HCT116 (cell line): ENCODE measurements at places on chromosomes 4 and X.

DNA sequence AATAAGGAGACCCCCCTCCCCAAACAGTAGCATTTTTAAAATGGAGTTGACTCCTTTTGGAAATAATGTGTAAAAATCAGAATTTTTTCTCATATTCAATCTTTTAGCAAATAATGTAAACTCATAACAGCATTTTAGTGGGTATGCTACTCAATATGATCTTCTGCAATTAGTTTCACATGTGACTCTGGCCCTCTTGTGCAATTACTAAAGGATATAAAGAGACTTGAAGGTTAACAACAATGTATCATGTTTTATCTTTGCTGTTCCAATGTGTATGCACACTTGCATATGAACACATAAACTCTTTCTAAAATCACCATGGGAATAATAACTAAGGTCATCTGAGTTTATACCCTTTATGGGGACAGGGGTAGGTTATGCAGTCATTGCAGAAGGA, 39.9 kb upstream of the RXFP1 start:
- DNase-seq: no peak

DNA sequence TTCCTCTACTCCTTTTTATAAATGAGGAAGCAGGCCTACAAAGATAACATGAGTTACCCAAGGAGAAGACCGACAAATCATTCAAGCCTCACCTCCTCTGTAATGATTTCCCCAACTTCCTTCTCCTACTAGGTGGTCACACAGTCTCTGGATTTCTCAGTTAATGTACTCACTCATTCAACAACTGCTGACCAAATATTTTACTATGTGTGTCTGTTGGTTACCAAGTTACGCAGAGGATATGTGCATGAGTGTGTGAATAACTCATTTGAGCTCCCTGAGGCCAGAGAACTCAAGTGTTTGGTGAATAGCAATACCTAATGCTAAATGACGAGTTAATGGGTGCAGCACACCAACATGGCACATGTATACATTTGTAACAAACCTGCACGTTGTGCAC, 10.4 kb downstream of the CASK start:
- no peak for DNase-seq

DNA sequence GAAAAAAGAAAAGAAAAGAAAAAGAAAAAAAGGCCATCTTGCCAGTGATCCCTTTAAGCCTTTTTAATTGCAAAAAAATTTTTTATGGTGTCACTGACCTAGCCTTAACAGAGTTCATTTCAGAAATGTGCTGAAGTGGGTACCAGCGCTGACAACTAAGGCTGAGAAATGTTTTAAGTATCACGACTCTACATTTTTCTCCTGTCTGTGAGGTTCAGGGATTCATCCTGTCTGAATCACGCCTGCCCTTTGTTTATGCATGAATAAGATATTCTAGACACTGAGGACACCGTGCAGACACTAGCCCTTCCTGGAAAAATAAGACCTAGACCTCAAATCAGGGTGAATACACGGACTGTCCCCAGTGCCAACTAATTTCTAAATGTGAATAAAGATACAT, 154.4 kb upstream of the NOCT start:
- DNase-seq: no peak

- no peak for DNase-seq
These were observed 184.7 kb upstream of the HCCS start for GRCh38 chrX:10926404-10926803.

DNA sequence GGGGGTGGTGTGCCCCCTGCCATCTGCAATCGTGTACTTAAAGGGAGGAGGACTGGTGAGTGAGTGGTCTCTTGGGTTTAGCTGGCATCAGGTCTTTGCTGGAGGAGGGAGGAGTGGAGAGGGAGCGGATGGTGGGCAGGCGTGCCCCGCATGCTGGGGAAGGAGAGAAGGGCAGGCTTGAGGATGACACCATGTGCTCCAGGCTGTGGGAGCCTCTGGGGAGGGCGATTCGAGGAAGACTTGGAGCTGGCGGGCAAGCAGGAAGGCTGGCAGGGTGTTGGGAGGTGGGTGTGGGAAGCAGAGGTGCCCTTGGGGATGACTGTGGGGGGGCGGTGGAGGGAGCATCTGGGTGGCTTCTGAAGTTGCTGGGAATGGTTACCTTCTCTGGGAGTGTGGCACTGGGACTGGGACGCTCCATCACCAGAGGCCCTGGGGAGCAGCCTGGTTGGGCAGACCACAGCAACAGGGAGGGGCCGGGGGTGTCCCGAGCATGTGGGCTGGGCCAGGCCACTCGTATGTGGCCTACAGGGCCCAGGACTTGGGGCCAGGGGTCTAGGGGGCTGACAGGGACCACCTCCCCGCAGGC, 30.8 kb upstream of the AFAP1 start:
- DNase-seq: no peak

- no peak for DNase-seq
These were observed 289.0 kb downstream of the STIM2 start for GRCh38 chr4:27149541-27150212.

DNA sequence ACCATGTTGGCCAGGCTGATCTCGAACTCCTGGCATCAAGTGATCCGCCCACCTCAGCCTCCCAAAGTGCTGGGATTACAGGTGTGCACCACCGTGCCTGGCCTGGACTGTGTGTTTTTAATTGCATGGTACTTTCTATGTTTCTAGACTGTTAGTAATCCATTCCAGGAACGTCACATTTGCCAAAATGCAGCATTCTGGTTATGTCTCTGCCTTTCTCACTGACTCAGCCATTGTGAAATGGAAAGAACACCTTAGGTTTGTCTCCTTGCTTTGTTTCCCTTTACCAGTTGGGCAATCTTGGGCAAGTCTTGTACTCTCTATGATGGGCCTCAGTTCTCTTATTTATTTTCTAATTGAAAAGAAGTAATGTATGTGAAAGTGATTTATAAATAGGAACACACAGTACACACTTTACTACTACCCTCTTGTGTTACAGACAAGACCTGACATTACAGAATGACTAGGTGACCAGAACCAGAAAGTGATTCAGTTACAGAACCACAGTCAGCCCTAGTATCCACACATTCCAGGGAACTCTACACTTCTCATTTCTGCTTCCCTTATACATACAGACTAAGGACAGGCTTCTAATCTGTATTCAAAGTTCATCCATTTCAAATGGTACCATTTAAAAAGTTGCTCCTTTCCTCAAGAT, 187.1 kb downstream of the MGST2 start:
- DNase-seq: no peak
